ENCODE measurements at places on chromosomes 12 and 14. TPM values are rescaled to one million over a fixed set of nuclear protein-coding genes. Genes with fewer than 3 reads are reported as not detected.
A peak's percentile ranks its signal among the peaks of the same experiment; 100 is the strongest.

GRCh38 chr12:47590771-47591360 is 115.0 kb downstream of the RPAP3 start:
- no peak for DNase-seq
- no peak overlapping the region for H3K27ac ChIP-seq
- H3K36me3 ChIP-seq: no peaks in the 10 kb centered on the region
- H3K4me1 ChIP-seq: no peaks in the 10 kb centered on the region
- H3K27me3 ChIP-seq: no peaks in the 10 kb centered on the region

- H3K27me3 ChIP-seq: no peaks in the 10 kb centered on the region
- peaks cover 28% of the 10 kb centered on the region for H3K4me1 ChIP-seq
- peaks cover 9% of the 10 kb centered on the region for H3K36me3 ChIP-seq
- H3K27ac ChIP-seq: no peak within 1 kb of the TSS
- H3K4me3 ChIP-seq: peak within 1 kb of the TSS; percentile 76
Observed at GRCh38 chr14:77181603-77182437, at the start of gene TMEM63C. Gene TMEM63C (plus strand): TSS chr14:77181798. CDS start chr14:77218814, 37,016 bp downstream.

DNA sequence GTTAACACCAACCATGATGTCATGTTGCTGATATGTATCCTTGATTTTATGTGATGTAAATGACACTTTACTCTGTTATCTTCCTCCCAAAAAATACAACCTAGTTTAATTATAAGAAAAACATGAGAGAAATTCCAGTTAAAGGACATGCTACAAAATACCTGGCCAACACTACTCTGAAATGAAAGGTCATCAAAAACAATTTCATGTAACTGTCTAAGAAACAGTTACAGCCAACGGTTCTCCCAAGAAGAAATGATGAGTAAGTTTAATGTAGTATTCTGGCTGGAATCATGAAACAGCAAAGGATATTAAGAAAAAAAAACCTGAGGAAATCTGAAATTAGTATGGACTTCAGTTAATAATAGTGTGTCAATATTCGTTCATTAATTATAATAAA is 653.3 kb upstream of the FOXG1 start:
- no peak for DNase-seq
- no peaks in the 10 kb centered on the region for H3K36me3 ChIP-seq
- no peak overlapping the region for H3K4me3 ChIP-seq
- H3K4me1 ChIP-seq: no peaks in the 10 kb centered on the region

GRCh38 chr14:72291908-72292688 is 359.9 kb downstream of the RGS6 start:
- peak; percentile 61 for DNase-seq
- H3K27me3 ChIP-seq: peaks cover 56% of the 10 kb centered on the region

DNA sequence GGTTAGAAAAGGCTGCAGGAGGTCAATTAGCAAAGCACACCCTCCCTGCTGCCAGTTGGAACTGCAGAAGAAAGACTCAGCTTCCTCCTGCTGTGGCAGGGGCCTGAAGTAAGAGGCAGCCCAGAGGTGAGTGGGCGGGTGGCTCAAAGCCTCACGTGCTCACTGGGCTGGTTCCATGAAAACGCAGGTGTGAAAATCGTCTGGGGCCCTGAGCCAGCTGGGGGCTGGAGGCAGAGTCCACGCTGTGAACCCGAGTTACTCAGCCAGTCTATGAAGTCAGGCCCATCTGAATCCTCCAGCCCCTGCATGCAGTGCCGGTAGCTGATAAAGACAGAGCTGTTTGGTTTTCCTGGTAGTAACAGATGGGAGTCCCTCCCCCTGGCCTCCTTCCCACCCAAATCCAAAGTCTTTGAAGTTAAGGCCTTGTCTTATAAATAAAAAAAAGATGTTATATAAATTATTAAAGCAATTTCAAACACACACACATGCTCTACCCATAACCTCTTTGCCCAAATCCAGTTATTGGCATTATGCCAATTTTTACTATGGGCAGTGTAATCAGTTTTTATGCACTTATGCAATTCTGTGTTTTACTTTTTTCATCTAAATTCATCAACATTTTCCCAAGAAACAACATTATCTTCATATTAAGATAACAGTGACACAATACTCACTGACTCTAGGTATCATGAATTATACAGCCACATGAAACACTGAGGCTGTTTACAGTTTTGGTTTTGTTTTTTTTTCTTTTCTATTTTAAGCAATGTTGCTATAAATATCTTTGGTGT is 57.9 kb upstream of the PNMA1 start:
- peak; percentile 83 for DNase-seq
- peaks cover 38% of the 10 kb centered on the region for H3K4me1 ChIP-seq
- no peak overlapping the region for H3K4me3 ChIP-seq
- H3K36me3 ChIP-seq: no peaks in the 10 kb centered on the region
- H3K27ac ChIP-seq: peak overlapping the region; percentile 51

DNA sequence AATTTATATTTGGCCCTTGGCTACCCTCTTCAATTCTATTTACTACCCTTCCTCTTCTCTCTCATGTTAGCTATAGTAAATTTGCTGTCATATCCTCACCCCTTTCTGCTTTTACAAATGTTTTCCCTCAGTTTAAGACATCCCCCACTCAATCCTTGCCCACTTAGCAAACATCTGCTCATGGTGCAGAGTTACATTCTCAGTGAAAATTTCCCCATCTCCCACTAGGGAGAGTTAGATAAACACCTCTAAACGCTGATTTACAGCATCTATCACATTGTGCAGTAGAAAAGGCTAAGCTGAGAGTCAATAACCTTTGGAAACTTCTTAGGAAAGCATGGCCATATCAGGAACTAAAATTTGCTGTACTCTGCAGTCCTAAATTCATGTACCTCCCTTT is 69.0 kb downstream of the DENND5B start:
- no peak overlapping the region for H3K4me3 ChIP-seq
- no peak for DNase-seq
- peak overlapping the region; percentile 87 for H3K27ac ChIP-seq
- peaks cover 6% of the 10 kb centered on the region for H3K36me3 ChIP-seq

DNA sequence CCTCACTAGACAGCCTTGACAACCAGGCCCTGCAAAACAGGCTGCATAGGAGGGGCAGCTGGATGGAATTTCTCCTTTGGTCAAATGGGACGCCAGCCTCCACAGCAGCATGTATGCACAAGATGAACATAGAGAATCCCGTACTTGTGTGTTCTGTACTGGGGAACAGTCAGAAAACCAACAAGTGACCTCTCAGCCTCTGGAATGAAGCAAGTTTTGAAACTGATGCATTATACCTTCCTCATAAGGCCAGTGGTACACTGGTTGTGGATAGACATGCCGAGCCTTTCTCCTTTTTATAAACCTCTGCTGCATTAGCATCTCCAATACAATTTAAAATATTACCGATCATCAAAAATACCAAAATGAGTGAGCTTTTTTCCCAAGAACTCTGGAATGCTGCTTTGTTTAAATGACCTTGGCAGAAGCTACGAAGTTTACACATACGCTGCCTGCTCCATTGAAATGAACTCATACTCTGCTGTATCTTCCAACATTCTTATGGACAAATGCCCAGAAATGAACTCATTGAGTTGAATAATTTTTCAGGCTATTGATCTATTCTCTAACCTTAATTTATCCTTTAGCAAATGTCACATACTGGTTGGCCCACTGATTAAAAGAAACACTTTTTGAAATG is 47.6 kb upstream of the FERMT2 start:
- H3K36me3 ChIP-seq: no peaks in the 10 kb centered on the region
- no peak overlapping the region for H3K4me3 ChIP-seq
- no peaks in the 10 kb centered on the region for H3K4me1 ChIP-seq

GRCh38 chr14:102928412-102929240 is 6.2 kb downstream of the AMN start:
- H3K27me3 ChIP-seq: no peaks in the 10 kb centered on the region
- no peak overlapping the region for H3K4me3 ChIP-seq
- H3K27ac ChIP-seq: no peak overlapping the region
- DNase-seq: no peak
- peaks cover 6% of the 10 kb centered on the region for H3K36me3 ChIP-seq
- peaks cover 12% of the 10 kb centered on the region for H3K4me1 ChIP-seq

GRCh38 chr12:89064780-89065179 is 287.5 kb downstream of the DUSP6 start:
- peaks cover 27% of the 10 kb centered on the region for H3K4me1 ChIP-seq
- DNase-seq: peak; percentile 80
- no peaks in the 10 kb centered on the region for H3K27me3 ChIP-seq
- no peak overlapping the region for H3K4me3 ChIP-seq

DNA sequence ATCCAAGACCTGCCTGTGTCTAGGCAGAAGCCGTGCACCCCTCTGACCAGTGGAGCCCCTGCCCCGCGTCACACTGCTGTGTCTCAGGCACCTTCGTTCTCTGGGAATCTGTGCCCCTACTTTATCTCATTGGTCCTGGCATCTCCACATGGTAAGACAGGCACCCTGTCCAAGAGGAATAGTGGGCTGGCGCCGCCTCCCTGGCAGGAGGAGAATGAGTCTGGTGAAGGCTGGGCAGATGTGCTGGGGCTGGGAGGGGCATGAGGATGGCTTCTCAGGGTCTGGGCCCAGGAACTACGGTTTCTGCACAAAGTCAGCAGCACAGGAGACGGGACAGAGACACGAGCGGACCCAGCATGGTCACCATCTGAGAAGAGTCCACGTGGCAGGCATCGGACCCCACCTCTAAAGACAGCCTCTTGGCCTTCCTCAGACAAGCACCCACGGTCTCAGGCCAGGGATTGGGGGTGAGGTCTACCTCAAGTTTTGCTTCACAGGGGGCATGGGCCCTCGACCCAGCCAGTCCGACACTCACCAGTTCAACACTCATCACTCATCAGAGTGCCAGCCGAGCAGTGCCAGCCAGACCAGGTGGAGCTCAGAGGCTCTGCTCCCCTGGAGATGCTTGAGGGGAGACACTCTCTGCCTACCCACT is 306.7 kb downstream of the ADGRD1 start:
- H3K4me3 ChIP-seq: no peak overlapping the region
- H3K4me1 ChIP-seq: peaks cover 16% of the 10 kb centered on the region
- no peaks in the 10 kb centered on the region for H3K36me3 ChIP-seq
- H3K27ac ChIP-seq: no peak overlapping the region

DNA sequence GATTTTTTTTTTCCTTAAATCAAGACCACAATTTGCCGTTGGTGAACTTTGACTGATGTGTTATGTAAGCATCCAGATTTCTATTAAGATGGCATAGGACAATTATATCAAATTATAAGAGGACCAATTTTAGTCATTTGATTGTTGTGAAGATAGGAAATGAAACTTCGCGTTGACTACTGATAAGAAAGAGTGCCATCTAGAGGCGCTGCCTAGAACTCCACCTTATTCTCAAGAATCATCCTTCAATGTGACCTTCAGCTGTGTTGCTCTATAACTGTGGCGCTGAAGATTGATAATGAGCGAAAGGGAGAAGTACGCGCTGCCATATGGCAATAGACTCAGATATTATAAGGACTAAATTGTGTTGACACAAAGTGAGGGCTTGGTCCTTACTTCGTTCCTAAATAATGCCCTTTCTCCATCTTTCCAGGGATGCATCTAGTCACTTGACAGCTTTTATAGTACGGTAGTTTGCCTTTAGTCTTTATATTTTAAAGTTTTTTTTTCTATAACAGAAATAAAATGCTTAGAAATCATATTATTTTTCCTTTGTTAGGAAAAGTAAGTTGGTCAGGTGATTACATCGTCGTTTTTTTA is 350.8 kb upstream of the STXBP6 start:
- no peak overlapping the region for H3K4me3 ChIP-seq
- no peaks in the 10 kb centered on the region for H3K36me3 ChIP-seq
- peak; percentile 1 for DNase-seq
- no peaks in the 10 kb centered on the region for H3K4me1 ChIP-seq
- H3K27ac ChIP-seq: no peak overlapping the region

The INHBE gene
- 2.1 TPM for total RNA-seq

The TMEM253 gene
- total RNA-seq: 1.6 TPM

The KCNK13 gene
- total RNA-seq: not detected

Data from MCF 10A (cell line).